Breast epithelium (tissue), 4 donors: ENCODE measurements at places on chromosomes 12 and 14.
A peak's percentile ranks its signal among the peaks of the same experiment; 100 is the strongest.

GRCh38 chr14:61387076-61387475 is 65.7 kb downstream of the PRKCH start:
- DNase-seq, result no peak

DNA sequence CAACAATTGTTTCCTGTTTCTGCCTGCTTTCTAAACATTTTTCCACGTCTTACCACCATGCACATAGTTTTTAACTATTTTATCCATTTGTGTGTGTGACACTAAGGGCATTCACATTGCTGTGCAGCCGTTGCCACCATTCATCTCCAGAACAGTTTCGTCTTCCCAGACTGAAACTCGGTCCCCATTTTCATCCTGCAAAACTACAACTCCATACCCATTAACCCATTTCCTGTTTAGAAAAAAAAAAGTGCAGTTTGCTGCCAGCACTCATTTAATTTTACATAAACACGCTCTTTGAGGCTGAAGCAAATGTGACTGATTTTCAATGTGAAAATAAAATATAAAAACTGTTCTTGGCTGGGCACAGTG is 15.5 kb downstream of the UBC start:
- no peak for DNase-seq

- no peak for DNase-seq
These were observed 138.0 kb upstream of the CPNE8 start for GRCh38 chr12:39043424-39043822.

GRCh38 chr12:123498126-123498825 is 35.2 kb downstream of the RILPL1 start:
- DNase-seq, result no peak

GRCh38 chr12:124361996-124362395 is 67.1 kb downstream of the RFLNA start:
- DNase-seq, result no peak

DNA sequence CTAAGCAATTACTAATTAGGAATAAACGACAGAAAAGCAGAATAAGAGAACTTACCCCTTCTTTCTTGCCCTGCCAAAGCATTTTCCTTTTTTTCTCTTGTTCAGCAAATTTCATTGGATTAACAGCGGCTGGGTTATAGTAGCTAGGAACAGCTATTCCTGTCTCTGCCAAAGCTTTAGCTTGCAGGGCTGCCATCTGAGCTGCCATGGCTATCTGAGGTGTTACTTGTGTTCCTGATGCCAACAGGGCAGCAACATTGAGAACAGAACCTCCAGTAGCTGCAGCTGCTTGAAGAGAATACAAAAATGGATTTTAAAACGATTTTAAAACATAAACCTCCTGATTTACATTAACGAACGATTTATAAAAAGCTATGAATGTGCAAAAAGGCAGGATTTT is 7.4 kb upstream of the ZCCHC8 start:
- no peak for DNase-seq

DNA sequence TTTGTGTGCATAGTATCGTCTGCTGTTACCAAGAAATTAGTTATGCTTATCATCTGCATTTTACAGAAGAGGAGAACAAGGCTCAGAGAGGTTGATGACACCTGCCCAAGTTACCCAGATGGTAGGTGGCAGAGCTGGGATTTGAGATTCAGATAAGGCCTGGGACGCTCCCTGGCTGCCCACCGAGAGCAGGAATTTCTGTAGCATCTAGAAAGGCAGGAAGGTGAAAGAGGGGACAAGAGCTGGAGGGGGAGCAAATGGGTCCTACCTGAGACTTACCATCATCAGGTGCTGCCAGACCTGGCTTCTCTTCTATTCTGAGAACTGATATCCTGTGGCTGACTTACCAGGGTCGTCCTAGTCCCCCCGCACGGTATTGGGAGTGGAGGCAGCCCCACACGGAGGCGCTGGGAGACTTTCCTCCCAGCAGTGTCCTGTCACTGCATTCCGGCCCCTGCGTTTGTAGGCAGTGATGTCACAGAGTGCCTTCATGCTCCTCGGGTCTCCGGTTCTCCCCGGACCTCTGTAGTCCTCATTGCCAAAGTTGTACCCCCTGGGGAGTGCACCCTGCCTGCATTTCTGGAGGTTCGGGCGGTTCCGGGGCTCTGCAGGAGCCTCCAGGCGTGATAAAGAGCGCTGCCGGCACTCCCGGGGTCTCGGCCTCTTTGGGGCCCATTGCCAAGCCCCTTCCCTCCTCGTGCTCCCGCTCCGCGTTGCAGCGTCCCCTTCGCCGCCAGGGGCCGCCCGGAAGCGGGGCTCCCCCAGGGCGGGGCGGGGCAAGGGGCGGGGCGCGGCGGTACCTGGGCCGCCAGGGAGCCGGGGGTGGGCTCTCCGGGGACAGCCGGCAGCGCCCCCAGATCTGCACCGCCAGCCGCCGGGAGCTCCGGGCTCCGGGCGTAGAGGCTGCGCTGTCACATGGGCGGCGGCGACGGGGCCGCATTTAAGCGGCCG is at the start of gene CABP1:
CABP1 (plus strand) TSS at position 856 of the 951 bp plus-strand sequence; CDS start at position 916, 60 bp downstream.
- no peak for DNase-seq

- DNase-seq, result no peak
These were observed 969.6 kb upstream of the TMEM132C start for GRCh38 chr12:127297327-127297726.

- no peak for DNase-seq
These were observed 231.8 kb upstream of the NPAS3 start for GRCh38 chr14:32706721-32707519.

DNA sequence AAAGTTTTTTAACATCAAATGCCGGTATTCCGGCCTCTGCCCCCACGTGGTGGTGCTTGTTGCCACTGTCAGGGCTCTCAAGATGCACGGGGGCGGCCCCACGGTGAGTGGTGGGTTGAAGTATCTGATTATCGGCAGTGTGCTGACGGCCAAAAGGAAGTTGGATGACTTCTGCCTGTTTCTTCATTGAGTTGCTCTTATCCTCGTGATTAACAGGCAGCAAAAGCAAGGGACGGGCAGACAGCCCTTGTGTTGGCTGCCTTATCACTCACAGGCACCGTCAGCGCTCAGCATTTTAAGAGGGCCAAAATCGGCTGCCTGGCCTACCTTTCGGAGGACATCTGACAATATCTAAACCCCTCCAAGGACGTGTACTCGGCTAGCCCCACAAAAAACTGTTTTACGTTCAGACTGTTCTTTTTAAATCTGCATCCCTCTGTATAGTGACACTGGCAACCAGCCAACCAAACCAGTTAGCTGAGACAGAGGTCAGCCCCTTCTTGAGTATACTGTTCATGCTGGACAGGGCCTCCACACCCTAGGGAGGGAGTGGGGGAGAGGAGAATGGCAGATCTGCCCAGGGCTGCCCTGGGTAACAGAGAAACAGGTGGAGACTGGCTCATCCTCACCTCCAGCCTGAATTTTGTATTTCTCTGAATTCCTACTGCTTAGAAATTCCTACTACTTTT is 22.9 kb upstream of the AKAP5 start:
- no peak for DNase-seq

DNA sequence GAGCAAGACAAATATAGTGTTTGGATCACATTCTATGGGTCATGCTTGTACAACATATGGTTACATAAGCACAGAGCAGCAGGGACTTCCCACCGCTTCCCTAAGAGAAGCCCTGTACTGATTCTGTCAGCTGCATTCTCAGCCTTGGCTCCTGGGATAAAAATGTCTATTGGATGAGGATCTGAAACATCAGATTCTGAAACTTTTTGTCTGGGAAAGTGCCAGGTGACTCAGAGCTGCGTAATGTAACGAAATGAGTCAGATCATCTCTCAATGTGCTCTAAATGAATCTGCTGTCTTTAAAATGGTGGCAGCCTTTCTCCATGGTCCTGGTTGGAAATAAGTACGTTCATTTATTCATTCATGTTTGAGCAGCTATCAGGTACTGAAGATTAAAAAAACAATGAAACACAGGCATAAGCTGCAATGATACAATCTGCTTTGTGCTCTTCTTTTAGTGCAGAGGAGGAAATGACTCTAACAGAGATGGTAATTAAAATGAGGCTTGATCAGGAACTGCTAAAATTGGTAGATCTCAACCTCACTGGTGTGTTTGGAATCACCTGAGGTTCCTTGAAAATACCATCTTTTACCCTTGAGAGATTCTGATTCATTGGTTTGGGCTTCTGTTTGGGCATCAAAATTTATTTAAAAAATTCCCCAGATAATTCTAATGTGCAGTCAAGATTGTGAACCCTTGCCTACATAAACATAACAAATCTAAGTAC is 99.1 kb upstream of the NAP1L1 start:
- DNase-seq, result no peak

GRCh38 chr12:5371631-5372030 is 60.3 kb upstream of the NTF3 start:
- no peak for DNase-seq

GRCh38 chr14:98904677-98905076 is 367.3 kb downstream of the BCL11B start:
- DNase-seq, result no peak

GRCh38 chr12:88572781-88573549 is 7.3 kb downstream of the KITLG start:
- no peak for DNase-seq

GRCh38 chr12:84375449-84376170 is 537.0 kb downstream of the SLC6A15 start:
- DNase-seq, result no peak

- no peak for DNase-seq
These were observed 118.8 kb upstream of the CCND2 start for GRCh38 chr12:4154672-4155225.

- no peak for DNase-seq
These were observed 56.5 kb upstream of the JDP2 start for GRCh38 chr14:75371297-75371696.

GRCh38 chr12:20339060-20339459 is 29.3 kb upstream of the PDE3A start:
- DNase-seq, result no peak

GRCh38 chr12:43286986-43287385 is 265.0 kb downstream of the ADAMTS20 start:
- DNase-seq, result no peak

DNA sequence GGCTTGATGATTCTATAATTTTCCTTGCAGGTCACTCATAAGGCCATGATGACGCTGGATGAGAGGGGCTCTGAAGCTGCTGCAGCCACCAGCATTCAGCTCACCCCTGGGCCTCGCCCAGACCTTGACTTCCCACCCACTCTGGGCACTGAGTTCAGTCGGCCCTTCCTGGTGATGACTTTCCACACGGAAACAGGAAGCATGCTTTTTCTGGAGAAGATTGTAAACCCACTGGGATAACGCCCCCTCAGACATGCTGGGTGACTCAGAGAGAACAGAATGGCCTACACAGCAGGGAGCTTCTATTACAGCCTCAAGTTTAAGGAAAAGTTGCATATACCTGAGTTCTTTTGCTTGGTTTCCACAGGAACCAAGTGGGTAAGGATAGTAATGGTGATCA is 34.3 kb downstream of the SERPINA3 start:
- peak; percentile 7 for DNase-seq

- no peak for DNase-seq
These were observed 426.9 kb upstream of the MIS18BP1 start for GRCh38 chr14:45679853-45680252.

GRCh38 chr14:68146818-68147217 is 327.2 kb downstream of the RAD51B start:
- no peak for DNase-seq

- no peak for DNase-seq
These were observed 638.5 kb downstream of the MED13L start for GRCh38 chr12:115638733-115639647.

GRCh38 chr12:3043406-3043805 is 33.8 kb upstream of the TSPAN9 start:
- DNase-seq, result no peak

DNA sequence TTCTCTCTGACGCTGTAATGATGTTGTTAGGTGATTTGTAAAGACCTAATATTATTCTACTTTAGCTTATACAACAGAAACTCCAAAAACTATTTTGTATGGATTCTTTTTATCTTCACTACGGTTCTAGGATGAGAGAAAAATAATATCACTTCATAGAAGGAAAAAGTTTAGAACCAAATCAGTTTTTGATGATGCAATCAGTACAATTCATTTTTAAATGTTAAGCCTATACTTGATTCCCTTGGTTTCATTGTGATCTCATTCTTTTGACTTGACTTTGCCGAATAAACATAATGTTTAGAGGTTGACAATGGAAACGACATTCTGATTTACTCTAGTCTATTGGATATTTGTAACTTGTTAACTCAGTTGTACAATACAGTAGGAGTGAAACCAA is 24.6 kb upstream of the ERGIC2 start:
- no peak for DNase-seq

DNA sequence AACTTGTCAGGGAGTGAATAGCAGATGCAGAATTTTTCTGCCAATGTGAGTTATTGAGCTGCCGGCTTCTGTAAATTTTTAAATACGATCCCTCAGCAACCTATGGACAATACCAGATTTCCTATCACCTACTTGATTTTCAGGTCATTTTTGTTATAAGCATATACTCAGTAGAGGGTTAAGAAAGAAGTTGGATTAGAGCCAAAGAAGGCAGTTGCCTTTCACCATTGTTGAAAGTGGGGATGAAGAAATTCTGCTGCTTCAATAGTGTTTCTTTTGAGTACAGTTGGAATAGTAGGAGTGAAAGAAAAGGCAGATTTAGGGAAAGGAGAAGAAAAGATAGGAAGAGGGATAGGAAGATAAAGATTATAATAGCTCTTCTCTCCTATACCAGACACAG is 197.1 kb downstream of the ATP23 start:
- DNase-seq, result no peak

- DNase-seq, result no peak
These were observed 60.3 kb downstream of the MED13L start for GRCh38 chr12:116217045-116217735.

DNA sequence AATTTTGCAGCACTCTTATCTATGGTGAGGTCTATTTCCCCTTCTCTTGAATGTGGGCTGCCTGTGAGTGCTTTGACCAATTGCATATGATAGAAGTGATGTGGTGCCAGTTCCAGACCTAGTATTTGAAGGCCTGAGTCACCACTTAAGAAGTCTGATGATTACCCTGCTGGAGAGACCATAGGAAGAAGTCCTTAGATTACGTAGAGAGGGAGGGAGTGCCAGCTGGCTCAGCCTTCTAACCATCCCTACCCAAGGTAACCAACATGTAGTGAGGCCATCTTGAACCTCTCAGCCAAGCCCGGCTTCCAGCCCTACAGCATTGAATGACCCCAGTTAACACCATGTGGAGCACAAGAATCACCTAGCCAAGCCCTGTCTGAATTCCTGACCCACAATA is 166.9 kb downstream of the NELL2 start:
- no peak for DNase-seq

DNA sequence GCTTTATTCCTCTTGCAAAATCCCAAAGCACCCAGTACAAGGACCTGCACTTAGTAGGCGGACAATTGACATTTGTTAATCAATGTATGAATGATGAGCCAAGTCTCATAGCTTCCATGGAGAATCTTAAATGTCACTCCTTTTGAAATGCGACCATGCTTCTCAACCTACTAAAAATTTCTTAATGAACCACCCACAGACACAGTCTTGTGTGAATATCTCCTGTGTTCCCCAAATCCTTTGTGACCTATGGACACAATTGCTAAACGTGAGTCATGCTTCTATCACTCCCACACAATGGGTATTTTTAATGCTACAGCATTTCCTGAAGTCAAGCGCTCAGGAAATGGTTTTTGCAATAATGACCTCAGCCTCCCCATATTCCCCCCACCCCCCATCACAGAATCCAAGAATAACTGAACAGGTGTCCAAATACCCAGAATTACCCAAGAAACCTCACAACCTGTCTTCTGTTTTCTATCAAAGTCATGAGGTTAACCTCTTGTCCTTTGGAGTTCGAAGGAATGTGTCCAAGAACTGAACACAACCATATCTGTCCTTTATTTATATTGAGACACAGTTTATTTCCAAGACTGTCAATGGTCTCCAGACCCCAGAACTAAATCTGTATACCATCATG is 163.6 kb upstream of the PLEKHG7 start:
- DNase-seq, result no peak

- no peak for DNase-seq
These were observed 64.9 kb downstream of the FBXO33 start for GRCh38 chr14:39367387-39367751.
